ENCODE measurements at places on chromosomes 1 and 21.

DNA sequence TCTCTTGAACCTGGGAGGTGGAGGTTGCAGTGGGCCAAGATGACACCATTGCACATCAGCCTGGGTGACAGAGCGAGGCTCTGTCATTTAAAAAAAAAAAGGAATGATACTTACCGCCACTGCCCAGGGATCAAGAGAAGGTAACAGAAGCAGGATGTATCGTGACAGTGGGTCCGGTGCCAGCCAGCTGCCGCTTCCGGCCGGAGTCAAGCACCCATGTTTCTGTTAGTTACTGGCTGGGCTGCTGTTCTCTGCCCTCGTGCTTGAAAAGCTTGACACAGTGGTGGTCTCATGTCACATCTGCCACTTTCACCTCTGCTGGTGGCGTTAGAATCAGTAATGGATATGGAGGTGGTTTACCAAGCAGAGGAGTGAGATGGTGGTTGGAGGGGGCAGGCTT is 21.0 kb downstream of the IFNGR2 start:
- no peak for DNase-seq

- DNase-seq: no peak
These were observed 125.1 kb downstream of the EPHB2 start for GRCh38 chr1:22835636-22836319.

DNA sequence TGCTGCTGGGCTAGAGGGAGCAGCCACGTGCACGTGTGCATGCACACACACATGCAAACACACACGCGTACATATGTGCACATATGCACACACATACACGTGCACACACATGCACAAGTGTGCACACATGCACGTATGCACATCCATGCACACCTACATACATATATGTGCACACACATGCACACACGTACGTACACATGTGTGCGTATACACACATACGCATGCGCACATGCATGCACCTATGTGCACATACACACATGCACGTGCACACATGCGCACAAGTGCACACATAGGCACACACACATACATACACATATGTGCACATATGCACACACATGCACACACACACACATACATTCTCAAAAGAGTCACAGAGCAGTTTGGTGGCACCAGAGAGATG is 85.9 kb upstream of the SLC25A33 start:
- DNase-seq: no peak

- no peak for DNase-seq
These were observed 1.1 kb downstream of the LRRC8C start for GRCh38 chr1:89633800-89634625.

DNA sequence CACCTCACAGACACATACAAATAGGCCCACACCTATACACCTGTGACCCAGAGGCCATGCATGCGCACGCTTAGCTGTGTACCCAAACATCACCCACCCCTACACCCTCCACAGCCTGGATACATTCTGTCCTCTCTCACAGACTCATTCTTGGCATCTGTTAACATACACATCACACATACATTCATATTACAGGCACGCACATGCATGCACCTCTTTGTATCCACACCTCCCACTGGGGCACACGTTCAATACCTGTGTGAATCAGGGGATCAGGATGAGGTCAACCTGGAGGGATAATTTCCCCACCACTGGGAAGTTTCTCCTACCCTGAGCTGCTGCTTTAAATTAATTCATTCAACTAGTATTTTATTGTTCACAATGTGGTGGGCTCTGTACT is 35.6 kb upstream of the EPB41 start:
- no peak for DNase-seq

DNA sequence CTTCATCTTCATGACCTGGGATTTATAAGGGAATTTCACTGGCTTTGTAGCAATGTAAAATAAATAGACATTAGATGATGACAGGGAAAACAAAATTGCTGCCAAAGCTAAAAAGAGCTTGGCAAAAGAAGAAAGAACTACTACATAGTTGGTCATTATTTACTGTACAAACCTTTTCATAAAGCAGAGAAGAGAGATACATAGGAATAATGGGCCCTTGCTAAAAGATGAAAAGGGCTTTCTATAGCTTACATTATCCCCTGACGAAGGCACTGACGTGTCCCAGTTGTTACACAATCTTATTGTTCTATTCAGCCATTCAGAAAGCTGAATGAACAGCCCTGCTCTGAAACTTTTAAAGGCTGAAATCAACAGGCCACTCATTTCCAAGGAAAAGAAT is 57.1 kb downstream of the ZC3H11B start:
- DNase-seq: no peak

DNA sequence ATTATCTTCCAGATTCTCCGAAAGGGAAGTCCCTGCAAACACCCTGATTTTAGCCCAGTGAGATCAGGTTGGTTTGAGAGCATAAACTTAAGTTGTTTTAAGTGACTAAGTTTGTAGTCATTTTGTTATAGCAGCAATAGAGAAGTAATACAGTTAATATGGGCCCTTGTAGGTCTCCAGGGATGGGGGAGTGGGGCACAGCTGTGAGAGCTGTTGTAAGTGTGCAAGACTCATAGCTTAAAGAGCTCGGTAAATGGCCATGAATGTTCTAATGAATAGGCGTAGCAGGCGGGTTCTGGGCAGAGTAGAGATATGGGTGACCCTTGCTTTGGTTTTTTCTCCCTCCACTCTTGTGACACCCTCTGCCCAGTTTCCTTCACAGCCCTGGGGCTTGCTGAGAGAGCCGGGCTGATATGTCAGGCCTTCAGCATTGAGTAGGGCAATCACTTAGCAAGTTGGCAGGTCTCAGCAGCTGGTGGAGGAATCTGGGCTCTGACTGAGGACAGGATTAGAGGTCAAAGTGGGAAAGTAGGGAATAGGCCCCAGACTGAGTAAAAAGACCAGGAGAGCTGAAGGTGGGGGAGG is 16.0 kb upstream of the ID3 start:
- DNase-seq: no peak

DNA sequence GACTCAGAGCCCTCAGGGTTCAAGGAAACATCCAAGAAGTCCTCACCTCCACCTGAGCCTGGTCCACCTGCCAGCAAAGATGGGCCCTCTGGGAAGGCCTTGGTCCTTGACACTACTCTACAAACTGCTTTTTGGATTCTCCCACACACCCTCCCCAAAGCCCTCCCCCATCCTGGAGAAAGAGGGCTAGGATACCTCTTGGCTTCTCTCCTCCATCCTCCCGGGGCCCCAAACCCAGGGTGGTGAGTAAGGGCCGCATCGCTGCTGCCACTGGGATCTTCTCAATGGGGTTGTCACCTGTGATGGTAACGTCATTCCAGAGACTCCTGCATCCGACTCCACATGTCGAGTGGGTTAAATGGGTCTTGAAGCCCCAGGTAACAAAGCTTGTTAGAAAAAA is 26.6 kb downstream of the MATN1 start:
- DNase-seq: no peak

- no peak for DNase-seq
These were observed 58.8 kb downstream of the GALNT2 start for GRCh38 chr1:230125640-230126528.

DNA sequence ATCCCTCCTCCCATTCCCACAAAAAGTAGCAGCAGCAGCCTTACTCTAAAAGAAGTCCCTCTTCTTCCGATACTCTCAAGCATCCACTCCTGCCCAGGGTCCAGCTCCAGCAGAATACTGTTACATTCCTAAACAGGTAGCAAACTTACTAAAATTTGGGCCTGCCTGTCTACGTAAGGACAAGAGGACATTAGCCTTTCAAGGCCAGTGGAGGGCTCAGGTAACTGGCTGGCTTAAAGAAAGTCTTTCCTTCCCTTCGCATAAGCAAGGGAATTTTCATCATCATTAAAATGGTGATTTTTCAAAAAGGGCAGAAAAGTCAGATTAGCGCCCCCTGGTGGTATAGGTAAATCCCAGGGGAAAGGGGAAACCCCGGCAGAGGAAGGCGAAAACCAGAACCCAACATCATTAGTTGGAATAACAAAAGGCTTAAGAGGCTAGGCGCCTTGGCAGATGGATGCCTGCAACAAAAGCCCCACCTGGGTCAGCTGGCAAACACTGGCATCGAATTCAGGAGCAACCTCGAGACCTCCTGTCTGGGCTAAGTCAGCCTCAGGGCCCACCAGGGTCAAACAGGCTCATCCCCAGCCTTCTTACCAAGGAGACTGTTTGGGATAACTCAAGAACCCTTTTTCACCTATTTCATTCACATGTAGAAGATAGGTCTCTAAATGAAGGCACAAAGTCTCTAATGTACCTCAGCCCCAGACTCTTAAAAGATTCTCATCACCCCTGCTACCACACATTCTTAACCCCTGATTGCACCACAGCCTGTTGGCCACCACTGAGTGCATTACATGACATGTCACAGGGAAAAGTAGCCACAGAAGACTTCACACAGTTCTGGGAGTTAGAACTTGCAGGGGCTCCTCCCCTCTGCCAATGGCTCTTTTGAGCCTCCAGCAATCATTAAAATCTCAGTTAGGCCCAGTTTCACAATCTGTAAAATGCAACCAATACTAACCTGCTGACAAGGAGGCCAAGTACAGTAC is 36.7 kb downstream of the ERI3 start:
- peak; percentile 69 for DNase-seq

- no peak for DNase-seq
These were observed 12.7 kb downstream of the MEF2D start for GRCh38 chr1:156487862-156488261.

DNA sequence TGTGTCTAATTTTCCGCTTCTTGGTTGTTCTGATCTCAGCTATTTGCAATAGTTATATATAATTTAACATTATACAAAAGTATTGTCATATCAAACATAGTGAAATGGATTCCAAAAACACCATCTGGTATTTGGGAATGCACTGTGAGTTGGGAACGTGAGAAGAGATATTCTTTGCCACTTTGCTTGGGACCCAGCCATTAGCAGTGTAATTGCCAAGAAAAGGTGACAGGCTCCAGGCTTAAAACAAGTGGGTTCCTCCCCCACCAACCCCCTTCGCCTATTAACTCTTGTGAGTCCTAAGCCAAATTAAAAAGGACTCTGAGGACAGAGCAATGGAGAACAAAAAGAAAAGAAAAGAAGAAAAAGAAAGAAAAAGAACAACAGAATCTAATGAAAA is 186.7 kb upstream of the NFIA start:
- no peak for DNase-seq

GRCh38 chr1:8427986-8428385 is 110.1 kb downstream of the SLC45A1 start:
- no peak for DNase-seq

GRCh38 chr1:153698020-153698922 is 19.8 kb downstream of the NPR1 start:
- DNase-seq: peak; percentile 57

- DNase-seq: no peak
These were observed 876 bp downstream of the MOB3C start for GRCh38 chr1:46615735-46616134.

DNA sequence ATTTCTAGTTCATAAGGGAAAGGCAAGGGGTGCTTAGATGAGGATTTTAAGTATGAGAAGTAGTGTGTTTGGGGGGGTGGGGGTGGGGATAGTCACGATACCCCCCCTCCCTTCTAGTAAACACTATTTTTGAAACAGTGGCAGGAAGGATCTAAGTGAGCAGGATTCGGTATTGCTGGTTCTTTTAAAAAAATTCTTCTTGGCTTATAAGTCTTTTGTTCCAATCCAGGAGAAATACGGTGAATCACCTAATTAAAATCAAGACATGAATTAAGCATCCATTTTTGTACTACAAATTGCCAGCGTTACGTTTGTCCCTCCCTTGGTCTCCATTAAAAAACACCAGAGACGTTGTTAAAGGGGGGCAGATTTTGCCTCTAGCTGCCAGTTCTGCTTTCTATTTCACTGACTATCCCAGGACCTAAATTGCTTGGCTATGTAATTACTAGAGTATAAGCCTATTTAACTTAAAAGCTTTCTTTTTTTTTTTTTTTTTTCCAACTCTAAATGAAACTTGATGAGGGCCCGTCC is 911 bp downstream of the LMO4 start:
- no peak for DNase-seq

GRCh38 chr21:27104846-27105431 is 138.1 kb upstream of the ADAMTS5 start:
- no peak for DNase-seq

DNA sequence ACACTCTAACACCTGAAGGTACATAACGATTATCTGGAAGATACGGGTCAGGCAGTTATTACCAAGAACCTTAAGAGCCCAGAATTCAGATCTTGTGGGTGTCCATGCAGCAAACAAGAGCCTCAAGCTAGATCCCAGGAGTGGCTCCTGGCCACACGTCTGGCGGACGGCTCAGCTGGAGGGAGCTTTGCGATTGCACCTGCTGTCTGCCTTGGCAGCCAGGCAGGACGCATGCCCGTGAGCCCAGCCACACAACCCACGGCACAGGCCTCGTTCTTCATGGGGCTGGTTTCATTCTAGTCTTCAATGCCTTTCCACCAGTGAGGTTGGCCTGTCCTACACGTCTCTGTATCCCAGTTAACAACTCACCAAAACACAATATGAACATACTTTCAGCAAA is 5.7 kb downstream of the CCNL2 start:
- no peak for DNase-seq

DNA sequence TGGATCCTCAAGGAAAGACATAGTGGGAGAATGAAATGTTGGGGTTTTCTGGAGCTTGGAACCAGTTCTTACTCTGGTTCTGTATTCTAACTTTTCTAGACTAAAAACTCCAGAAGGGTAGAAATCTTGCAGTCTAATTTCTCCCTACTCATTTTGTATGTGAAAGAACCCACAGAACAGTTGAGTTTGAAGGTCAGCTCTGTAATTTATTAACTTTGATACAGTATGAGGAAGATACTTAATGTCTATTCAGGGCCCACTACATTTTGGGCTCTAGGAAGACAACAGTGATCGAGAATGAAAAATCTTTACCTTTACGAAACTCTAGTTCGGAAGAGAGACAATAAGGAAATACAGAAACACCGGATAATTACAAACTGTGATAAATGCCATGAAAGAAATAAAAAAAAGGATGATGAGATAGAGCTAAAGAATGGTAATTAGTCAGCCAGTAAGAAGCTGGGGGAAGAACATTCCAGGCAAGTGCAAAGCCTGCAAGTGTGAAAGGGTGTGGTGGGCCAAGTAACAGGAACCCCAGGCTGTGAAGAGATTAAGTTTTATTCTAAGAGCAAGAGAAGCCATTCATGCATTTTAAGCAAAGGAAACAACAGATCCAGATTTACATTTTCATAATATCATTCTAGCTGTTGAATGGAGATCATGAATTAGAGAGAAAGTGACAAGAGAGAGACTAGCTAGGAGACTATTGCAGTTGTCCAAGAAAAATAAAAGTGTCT is 159.9 kb upstream of the HMCN1 start:
- no peak for DNase-seq

- DNase-seq: no peak
These were observed 52.9 kb upstream of the ATP2B4 start for GRCh38 chr1:203573730-203574129.

DNA sequence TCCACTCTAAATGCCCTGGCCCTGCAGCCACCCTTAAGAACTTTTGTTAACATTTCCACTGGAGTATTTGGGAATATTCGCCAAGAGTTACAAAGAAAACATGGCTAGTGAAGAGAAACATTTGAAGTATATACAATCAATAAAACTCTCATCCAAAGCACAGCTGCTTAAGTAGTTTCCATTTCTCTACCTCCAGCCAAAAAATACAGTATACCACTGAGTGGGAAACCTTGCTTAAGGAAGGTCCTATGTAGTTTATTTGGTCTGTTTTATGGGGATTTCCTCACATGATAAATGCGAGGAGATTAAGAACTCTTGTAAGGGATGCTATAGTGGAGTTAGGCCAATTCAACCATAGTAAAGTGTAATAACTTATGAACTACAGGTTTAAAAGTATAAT is 382.5 kb downstream of the NEGR1 start:
- DNase-seq: no peak

GRCh38 chr1:62429581-62429980 is 7.3 kb upstream of the USP1 start:
- DNase-seq: no peak
